ENCODE measurements at places on chromosomes 3 and 15.

GRCh38 chr3:133997871-133998635 is 31.7 kb downstream of the SLCO2A1 start:
- DNase-seq: no peak

GRCh38 chr3:186895406-186895805 is 34.9 kb upstream of the ST6GAL1 start:
- DNase-seq: no peak

DNA sequence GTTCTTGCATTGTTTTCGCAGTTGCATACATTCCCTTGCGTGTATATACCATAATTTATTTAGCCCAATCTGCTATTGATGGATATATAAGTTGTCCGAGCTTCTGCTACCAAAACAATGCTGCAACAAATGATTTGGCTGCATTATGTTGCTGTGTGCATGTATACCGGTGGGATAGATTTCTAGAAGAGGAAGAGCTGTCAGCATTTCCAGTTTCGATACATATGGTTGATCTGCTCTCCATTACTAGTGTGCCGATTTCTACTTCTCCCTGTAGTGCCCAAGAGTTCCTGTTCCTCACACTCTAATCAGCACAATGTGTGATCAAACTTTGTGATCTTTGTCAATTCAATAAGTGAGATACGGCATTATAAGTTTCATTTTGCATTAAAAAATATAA is 92.8 kb upstream of the NMNAT3 start:
- DNase-seq: no peak

DNA sequence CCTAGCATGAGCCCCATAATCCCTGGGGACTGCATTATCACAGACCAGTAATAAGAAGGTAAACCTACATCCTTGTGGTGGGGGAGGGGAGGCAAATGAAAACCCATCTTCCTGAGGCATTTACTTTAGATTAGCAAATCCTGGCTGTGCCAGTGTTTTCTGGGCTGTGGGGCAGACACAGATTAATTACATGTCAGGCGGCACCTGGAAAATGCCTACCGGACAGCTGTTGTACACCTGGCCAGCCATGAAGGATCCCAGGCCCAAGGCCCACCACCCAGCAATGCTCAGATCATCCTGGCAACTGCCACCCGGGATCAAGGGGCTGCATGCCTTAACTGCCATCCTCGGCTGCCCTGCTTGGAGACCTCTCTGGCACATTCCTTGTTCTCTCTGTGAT is 59.1 kb upstream of the RASA2 start:
- DNase-seq: no peak

DNA sequence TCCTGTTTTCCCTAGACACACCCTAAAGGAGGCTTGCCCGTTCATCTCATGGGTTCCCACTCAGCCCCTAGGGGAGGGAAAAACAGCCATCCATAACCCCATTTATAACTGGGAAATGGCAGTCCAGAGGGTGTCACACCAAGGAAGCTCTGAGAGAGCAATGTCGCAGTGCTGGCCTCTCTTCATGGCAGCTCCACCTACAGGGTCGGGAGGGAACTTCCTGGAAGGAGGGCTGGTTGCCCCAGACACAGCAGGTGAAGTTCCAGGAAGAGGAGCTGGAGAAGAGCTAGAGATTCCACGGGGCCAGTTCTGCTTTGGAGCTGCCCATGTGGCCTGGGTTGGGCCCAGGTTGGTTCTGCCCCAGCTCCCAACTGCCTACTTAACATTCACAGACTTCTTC is 22.3 kb upstream of the LINGO1 start:
- peak; percentile 17 for DNase-seq

GRCh38 chr3:117660941-117661817 is 951.6 kb downstream of the TUSC7 start:
- peak; percentile 76 for DNase-seq

GRCh38 chr3:174159604-174160003 is 699.5 kb upstream of the NAALADL2 start:
- DNase-seq: no peak

GRCh38 chr3:175222356-175222755 is 363.2 kb downstream of the NAALADL2 start:
- no peak for DNase-seq

DNA sequence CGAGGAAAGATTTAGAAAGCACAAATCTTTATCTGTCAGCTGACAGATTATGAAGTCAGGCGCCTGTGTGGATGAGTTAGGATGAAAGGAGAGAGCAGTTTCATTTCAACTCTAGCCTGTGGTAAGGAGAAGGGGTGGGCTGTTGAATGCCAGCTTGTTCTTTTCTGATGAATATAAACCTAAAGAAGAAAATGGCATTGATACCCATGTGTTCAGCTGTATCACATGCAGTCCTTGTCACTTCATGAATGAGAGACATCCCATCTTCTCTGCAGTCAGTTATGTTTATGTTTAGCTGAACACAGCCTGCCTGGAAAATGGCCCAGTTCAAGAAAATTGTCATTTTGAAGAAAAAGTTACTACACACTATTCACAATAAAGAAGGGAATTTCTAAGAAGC is 345.7 kb upstream of the RBMS3 start:
- no peak for DNase-seq

DNA sequence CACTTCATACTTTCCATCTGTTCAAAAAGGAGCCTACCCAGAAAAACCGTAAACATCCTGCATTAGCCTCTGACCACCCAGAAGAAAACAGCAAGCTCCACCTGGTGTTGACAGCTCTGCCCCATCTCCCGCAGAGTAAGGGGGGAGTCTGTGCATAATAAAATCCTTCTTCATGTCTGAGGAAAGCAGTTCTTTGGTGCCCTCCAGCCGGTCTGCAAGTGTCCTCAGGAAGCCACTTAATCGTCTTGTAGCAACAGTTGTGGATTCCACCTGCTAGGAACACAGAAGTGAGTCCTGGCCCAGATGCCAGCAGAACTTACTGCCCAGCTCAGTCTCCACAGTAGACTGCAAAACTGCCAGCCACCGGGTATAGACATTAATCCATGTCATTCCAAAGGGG is 22.5 kb downstream of the RIOX2 start:
- DNase-seq: no peak

DNA sequence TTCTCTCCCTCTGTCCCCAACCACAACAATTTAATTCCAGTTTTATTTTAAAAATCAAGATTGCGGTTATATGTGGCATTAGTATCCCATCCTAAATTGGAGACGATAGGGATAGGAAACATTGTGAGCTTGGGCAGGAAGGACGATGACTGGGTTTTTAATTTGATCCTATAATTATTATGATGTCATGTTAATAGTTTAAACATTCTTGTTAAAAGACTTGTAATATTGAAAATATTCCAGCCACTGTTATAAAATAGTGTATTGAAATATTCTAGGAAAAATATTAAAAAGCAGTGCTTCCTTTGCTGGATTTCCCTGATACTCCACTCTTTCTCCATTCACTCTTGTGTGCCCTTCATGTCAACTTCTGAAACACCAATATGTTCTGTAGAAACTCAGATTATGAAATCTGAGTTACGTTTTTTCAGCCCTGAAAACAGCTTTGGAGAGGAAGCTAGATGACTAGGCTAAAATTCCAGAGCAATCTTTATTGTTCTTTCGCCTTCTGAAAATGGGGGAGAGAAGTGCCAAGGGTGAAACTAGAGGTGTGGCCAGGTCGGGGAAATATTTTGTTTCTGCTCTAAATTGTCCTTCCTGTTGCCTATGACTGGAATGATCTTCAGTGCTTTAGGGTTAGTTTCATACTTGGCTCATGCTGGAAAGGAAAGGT is 46.1 kb upstream of the MAP3K13 start:
- DNase-seq: no peak

DNA sequence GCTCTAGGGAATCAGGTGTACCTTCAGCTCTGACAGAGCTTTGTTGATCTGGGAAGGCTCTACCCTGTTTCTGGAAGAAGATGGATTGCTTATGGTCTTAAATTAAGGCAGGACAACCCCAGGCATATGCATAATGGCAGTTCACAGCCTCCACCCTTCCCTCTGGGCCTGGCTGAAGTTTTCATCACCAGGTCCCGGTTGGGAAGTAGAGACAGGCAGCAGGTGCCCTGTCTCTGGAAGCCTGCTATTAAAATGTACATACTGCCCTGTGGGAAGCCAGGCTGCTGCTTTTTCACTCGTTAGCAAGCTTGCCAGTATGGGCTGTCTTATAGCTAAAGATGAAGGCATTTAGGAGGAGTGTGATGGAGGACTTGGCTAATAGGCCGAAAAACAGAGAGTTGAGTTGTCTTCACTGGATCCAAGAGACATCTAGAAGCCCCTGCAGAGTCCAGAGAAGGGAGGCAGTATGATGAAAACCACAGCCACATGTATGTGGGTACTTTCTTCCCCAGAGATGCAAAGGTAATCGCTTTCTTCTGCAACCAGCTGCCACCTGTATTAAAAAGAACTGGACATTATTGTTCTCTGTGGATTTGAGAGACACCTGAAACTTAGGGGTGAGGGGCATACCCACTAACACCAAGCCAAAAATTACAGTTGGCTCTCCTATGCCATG is 34.4 kb downstream of the ABHD2 start:
- DNase-seq: no peak

DNA sequence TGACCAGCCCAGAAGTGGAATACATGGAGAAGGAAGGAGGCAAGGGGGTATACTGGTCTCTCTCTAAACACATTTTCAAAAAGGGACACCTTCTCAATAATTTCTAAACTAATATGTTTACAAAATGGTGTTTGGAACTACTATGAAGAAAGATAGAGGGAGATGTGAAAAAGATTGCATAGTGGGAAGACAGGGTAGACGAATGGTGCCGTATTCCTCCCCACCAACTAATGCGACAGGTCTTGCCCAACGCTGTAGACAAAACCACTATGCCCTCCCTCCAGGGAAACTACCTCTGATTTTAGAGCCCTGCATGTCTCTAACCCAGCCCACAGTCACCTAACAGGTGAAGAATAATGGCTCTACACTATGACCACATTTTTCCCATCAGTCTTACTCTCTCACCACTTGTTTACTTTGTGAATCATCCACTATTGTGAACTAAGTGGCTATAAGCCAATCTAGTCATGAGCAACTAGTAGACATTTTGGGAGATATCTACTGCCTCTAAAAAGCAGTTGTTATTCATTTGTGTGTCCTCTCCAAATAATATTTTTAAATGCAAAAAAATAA is 108.2 kb upstream of the UBE2E2 start:
- peak; percentile 68 for DNase-seq
